Hematopoietic multipotent progenitor cell treated with erythropoietin and hydrocortisone succinate and interleukin-3 and kit ligand, for 17 days (in vitro differentiated cells): ENCODE measurements at places on chromosomes 13 and 19.

GRCh38 chr13:106129273-106129672, 406.2 kb downstream of the EFNB2 start:
- no peak for DNase-seq

DNA sequence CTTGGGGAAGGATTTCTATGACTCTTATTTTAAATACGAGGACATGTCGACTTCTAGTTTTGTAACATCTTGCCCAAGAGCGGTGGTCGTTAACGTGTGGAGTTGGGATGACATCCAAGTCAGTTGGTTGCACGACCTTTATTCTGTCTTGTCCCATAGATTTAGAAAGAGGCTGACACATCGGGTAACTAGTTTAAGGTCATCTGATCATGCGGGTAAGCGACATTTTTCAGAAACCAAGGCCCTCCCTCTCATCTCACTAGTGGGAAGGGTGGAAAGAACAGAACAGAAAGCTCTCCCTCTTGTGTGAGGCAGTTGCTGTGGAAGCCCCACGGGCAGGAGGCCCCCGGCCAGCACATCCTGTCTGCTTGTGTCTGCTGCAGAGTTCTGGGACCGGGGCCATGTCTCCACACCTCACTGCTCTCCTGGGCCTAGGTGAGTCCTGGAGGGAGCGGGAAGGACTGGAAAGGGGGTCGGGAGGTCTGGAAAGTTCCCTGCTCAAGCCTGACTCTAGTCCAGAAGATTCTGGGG, at the start of gene LAIR2:
LAIR2 (plus strand) TSS at position 314 of the 531 bp plus-strand sequence; CDS start at position 402, 88 bp downstream.
- no peak for DNase-seq

GRCh38 chr13:95121516-95121915, 179.7 kb downstream of the ABCC4 start:
- DNase-seq = no peak

DNA sequence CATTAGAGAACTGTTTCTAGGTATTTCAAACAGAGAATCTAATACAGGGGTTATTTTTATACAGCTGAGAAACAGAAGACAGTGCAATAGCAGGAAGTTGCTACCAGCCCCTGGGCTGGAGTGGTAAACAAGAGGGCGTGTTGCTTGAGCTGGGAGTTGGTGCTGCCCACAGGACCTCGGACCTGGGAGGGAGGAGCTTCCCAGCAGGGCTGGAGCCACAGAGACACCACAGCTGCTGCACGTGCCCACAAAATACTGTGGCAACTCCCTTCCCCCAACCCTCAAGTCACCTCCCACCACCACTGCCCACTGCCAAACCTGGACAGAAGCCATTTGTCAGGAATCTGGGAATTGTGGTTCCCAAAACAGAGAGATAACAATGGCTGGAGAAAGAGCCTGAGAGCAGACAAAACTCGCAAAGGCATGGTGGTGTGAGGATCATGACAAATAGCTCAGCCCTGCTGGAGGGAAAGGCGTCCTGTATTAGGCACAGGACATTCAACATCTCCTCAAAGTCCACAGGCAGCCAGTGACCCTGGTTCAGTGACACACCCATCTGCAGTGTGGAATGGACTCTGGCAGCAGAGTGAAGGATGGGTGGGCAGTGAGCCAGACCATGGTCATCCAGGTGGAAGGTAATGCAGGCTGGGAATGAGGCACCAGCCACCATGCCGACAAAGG, 57.2 kb downstream of the SPATA13 start:
- peak; percentile 22 for DNase-seq

- no peak for DNase-seq
Observed at GRCh38 chr13:51874651-51875050, 12.9 kb downstream of the CCDC70 start.

DNA sequence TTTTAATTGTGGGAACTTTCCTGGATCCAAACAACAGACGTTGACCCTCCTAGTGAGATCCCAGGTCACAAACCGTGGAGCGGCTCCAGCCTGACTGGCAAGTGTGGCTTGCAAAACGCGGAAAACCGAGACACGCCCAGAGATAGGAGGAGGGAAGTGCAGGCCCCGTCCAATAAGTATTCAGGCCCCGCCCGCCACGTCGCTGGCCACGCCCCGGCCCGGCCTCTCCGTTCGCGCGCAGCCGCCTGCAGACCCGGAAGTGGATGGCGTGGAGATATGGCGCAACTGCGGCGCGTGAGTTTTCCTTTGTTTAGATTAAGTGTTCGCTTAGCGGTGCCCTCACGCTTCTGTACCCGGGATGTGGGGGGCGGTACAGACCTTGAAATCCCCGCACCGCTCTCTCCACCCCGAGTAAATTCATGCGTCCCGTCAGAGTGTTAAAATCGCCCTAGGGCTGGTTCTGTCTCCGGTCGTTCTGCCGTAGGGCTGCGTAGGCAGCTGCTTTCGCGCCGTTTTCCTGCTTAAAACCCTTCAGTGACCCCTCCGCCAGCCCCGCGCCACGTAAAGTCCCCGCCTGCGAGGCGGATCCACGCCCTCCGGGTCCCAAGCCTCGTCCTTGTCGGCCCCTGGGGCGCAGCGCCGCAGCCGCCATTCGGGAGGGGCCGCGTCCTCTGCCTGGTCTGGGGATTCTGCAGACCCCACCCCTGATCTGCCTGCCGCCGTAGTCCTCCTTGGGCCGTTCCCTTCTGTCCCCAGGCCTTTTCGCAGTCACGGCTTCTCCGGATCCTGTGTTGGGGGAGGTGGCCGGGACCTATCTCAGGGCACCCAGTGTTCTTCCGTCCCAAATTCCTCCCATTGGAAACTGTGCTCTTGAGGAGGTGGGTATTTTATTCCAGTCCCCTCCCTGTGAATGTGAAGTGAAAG, at the start of gene ZNF766:
ZNF766 (plus strand) TSS at position 250 of the 924 bp plus-strand sequence; CDS start at position 277, 27 bp downstream.
- peak; percentile 83 for DNase-seq

DNA sequence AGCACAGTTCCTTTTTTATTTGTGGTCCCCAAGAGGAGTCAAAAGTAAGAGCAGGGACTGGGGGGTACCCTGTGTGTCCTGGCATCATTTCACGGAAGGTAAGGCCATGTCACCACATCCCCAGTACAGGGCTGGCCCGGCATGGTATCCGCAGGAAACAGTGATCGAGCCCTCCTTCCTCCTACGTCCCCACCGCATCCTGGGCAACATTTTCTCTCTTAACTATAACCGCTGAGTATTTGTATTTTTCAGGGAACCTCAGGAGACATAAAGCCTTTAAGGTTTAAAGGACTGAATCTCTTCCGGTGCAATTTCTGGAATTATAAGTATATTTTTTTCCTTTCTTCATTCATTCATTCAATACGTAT, 13.6 kb upstream of the LATS2 start:
- DNase-seq = no peak

- DNase-seq = no peak
Observed at GRCh38 chr19:45047188-45047797, 8.4 kb downstream of the CLASRP start.

DNA sequence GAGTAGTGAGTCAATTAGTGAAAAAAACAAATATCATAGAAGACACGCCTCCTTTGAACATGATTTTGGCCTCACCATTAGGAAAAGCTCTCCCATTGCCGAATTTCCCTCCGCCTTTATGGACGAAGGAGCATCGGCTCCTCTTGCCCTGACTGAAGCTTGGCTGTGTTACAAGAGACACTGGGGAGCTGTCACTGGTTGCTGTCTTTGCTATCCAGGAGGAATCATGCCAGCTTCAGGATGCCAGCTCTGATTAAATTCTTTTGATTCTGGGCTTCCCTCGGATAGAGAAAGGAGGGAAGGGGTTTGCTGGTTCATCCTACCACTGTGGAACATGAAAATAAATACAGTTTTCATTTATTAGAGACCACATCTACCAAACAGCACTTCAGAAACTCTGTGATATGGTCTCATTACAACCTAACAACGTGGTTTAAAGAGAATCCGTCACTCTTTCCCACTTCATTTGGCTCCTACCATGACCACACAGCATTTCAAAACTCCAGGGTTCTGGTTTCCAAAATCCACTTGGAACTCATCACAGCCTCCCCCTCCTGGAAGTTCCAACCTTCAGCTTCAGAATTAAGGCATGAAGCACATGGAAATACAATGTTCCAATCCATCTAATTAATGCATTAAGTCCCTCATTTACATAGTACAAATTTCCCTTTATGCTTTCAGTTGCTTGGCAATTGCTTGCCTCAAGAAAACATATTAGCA, 446.0 kb downstream of the EFNB2 start:
- DNase-seq = no peak

DNA sequence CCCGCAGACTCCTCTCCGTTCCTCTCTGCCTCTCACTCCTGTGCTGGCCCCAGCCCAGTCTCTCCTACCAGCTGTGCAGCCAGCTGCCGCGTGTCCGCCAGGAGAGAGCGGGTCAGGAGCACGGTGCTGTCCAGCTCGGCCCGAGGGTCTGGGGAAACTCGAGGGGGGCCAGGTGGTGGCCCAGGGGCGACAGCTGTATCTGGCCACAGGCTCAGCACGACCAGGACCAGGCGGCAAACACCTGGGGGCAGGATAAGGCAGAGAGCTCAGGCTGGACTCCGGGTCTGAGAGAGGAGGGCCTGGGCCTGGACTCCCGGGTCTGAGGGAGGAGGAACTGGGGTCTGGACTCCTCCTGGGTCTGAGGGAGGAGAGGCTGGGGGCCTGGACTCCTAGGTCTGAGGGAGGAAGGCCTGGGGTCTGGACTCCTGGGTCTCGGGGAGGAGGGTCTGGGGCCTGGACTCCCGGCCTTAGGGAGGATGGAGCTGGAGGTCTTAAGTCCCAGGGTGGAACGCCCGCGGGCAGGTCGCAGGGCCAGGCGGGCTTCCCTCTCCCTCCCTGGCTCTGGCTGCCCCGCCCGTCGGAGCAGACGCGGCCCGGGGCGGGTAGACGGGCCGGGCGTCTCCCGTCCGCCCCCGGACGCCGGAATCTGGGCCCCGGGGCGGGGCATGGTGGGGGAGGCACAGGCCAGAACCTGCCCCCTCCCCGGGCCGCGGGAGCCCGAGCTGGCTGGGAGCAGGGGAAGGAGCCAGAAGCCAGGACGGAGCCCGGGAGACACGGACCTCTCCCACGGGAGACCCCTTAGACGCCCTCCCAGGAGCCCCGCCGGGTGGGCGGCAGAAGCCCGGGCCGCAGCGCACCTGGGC, 1.3 kb downstream of the IL11 start:
- DNase-seq = no peak

GRCh38 chr13:103618151-103618550, 551.9 kb upstream of the SLC10A2 start:
- no peak for DNase-seq

DNA sequence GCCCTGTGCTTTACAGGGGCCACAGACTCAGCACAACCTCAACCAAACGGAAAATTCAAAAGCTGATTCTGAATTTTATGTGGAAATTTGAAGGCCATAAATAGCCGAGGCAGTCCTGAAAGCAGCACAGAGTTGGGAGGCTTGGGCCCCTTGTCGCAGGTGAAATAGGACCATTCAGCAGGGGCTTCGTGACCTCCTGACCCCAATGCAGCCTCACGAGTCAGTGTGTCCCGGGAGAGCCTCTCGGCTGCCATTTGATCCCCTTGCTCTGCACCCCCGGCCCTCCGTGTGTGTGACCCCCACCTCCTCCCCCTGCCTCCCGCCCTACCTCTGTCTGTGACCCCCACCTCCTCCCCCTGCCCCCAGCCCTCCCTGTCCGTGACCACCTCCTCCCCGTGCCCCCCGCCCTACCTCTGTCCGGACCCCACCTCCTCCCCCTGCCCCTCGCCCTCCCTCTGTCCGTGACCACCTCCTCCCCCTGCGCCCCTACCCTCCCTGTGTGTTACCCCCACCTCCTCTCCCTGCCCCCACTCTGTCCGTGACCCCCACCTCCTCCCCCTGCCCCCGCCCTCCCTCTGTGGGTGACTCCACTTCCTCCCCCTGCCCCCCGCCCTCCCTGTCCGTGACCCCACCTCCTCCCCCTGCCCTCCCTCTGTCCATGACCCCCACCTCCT, 41.7 kb upstream of the TFDP1 start:
- no peak for DNase-seq

- DNase-seq = no peak
Observed at GRCh38 chr19:32809254-32809653, 60.3 kb downstream of the SLC7A9 start.

DNA sequence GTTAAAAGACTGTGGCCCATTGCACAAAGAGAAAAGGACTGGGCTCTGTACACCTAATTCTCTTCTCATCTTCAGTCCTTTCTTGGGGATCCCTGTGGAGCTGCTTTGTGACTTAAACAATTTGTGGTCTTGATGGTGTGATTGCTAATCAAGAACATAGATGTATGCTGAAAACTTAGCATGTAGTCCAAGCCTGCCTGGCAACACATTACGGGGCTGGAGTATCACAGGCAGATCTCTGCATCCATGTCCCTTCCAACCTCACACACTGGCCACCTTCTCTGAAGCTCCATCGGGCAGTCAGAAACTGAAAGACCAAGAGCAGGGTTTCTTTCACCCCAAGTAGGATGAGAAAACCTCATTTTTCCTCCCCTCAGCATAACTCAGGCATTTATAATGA, 69.6 kb upstream of the ARGLU1 start:
- DNase-seq = no peak

GRCh38 chr13:47033216-47033615, 136.4 kb upstream of the HTR2A start:
- DNase-seq = no peak

DNA sequence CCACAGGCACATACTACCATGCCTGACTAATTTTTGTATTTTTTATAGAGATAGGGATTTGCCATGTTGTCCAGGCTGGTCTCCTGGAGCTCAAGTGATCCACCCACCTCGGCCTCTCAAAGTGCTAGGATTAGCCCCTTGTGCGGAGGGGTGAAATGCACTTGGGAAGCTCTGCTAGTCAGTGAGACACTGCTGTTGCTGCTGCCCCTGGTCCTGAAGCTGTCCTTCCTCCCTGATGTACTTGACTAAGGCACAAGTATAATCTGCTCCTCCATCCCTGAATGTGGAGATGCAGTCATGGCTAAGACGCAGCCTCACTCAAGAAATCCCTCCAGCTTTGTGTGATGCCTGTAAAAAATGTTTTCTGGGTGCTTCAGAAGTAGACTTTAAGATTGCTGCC, 124.5 kb downstream of the KCTD15 start:
- DNase-seq = no peak

GRCh38 chr13:98731925-98732324, 20.5 kb downstream of the SLC15A1 start:
- DNase-seq = no peak

DNA sequence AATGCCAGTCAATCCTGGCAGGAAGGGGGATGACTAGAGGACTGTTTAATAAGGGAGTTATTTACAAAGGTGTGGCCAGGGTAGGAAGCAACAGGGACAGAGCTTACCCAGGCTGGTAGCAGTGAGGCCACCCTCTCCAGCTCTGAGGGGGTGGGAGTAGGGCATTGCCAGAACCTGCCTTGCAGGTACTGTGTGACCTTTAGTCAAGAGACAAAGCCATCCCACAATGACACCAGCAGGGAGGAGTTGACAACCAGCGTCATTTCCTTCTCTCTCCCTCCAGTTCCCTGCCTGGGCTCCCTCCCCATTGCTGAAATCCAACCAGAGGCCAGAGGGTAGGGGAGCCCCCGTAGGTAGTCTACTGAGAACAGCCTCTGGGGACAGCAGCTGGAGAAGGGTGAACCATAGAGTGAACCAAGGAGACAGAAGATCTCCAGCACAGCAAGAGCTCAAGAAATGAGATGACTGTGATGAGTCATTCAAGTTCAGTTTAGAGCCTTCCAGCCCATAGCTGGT, 33.3 kb upstream of the SPATA13 start:
- no peak for DNase-seq

- no peak for DNase-seq
Observed at GRCh38 chr19:55481148-55481793, 3.7 kb upstream of the NAT14 start.

GRCh38 chr19:720345-721160, 11.8 kb downstream of the PALM start:
- no peak for DNase-seq

- DNase-seq = no peak
Observed at GRCh38 chr19:33685541-33685940, 63.8 kb downstream of the CHST8 start.
